ENCODE measurements at places on chromosomes 11 and 22.

DNA sequence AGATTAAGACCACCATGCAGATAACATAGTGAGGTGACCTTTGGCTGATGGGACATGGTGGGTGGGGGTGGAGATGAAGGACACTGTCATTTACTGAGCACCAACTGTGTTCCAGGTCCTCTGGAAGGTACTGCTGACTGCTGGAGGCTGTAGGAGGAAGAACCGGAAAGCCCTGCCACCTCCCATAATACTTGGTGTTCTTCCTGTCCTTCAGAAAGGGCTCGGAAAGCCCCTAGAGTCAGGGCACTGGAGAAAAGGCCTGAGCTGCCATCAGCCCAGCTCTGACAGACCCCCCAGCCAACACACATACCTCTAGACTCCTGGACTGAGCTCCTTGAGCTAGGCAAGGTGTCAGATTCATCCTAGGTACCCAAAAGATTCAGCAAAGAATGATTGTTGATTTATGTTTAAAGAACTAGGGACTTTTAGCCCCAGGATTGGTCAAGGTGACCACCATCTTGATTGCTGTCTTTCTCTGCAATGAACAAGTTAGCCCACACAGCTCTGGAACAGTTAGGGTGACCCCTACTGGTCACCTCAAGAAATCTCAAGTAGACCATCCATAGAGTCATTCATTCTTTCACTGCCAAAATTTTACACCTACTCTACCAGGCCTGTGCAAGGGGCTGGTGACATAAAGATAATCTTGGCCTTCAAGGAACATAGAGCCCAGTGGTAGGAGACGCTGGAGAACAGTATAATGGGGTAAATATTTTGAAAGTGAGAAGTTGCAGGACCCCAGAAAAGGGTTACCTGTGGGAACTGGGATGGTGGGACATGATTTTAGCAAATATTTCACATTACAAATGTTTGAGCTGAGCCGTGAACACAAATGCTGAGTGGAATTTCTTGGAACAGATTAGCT lies 39.4 kb downstream of the IRAG1 start:
- no peak for DNase-seq

- DNase-seq, result no peak
Measured at GRCh38 chr11:66203847-66204246, 64.6 kb upstream of the RAB1B start.

GRCh38 chr11:111283945-111284481 lies 14.3 kb upstream of the POU2AF3 start:
- no peak for DNase-seq

DNA sequence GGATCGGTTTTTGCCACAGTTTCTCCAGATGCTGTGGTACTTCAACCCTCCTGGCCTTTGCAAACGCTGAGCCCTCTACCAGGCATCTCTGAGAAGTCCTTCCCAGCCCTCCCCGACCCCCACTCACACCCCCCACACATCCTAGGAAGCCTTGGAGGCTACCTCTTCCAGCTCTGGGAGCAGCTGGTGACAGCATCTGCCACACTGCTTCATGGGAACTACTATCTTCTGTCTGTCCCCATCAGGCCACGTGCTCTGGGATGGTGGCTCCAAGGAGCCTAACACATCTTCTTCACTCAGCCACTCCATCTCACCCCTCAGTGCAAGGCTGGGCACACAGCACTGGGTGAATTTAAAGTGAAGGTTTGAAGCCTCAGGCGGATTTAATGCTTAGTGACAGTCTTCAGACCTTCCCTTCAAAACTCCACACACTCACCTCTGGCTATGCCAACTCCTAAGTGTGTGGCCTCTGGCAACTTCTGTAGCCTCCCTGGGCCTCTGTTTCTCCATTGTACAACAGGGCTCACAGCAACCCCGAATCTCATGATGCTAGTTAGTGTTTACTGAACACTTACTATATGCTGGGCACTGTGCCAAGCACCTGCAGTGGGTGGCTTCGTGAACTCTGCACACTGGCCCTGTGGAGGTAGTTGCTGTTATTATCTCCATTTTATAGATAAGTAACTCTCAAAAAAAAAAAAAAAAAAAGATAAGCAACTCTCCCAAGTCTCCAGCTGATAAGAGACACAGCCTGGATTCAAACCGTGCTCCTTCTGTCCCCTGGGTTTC lies 7.3 kb upstream of the TP53I11 start:
- DNase-seq, result no peak

DNA sequence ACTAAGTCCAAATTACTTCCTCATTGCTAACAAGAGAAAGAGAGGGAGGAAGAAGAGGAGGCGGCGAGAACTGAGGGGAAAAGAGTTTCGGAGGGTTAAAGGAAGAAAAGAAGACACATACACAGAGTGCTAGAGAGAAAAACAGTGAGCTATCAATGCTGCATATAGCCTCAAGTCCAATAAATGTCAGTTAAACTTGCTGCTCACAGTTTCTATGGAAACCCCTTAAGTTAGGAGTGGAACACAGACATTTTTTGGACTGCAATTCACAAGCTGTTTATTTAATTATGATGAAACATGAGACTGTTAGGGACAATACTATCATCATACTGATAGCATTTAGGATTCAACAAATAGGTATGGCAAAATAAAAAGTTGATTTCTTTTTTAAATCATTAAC lies 1320.4 kb downstream of the LRRC4C start:
- no peak for DNase-seq

GRCh38 chr11:62075438-62075837 lies 48.4 kb upstream of the INCENP start:
- no peak for DNase-seq

GRCh38 chr22:25072406-25072805 lies 119.9 kb downstream of the KIAA1671 start:
- no peak for DNase-seq

- DNase-seq, result no peak
Measured at GRCh38 chr11:22808571-22809197, 20.9 kb downstream of the SVIP start.

- DNase-seq, result no peak
Measured at GRCh38 chr11:742156-742546, 5.1 kb upstream of the TALDO1 start.

- no peak for DNase-seq
Measured at GRCh38 chr11:124941703-124942102, 5.9 kb upstream of the HEPACAM start.

- DNase-seq, result no peak
Measured at GRCh38 chr11:76269661-76270261, 63.5 kb upstream of the WNT11 start.

- DNase-seq, result no peak
Measured at GRCh38 chr11:134452026-134452837, 40.2 kb upstream of the B3GAT1 start.

- no peak for DNase-seq
Measured at GRCh38 chr11:117976445-117976844, 9.7 kb upstream of the IL10RA start.

DNA sequence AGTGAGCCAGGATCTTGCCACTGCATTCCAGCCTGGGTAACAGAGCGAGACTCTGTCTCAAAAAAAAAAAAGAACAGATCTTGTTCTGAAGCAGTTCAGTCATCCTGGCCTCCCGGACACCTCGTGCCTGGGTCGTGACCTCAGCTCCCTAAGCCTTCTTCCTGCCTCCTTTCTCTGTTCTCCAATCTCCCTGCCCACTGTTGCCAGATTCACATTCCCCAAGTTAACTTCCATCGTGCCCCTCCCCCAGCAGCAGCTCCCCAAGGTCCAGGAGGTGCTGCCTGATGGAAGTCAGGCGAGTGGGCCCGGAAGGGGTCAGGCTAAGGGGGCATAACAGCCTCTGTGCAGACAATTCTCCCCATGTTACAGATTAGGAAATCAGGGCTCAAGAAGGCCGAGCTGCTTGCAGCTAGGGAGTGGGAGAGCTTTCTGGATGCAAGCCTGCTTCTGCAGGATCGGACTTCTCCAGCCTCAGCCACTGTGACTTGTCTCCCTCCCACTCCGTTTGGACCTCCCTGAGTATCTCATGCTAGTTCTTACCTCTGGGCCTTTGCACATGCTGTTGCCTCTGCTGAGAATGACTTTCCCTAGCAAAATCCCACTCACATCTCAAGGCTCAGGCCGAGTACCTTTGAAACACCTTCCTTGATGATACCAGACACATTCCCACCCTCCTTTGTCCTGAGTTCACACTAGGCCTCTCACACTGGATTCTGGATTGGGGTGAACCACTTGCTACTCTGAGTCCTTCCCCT lies 14.3 kb upstream of the TMEM184B start:
- no peak for DNase-seq

DNA sequence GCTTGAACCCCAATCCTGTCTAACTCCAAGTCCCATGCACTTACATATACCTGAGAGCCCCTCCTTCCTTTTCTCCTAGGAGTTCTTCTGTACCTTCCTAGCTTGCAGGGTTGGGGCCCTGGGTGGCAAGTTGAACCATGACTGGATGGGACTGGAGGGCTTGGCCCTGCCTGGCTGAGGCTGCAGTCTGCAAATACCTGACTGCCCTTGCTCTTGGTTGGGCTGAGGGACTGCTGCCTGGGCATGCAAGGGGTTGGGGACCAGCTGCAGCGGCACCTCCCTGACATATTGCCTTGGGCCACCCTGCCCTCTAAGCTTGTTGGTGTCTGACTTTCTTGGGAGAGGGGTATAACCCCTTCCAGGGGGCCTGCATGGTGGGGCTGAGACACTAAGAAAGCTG lies 9.8 kb upstream of the SLC39A13 start:
- DNase-seq, result no peak

DNA sequence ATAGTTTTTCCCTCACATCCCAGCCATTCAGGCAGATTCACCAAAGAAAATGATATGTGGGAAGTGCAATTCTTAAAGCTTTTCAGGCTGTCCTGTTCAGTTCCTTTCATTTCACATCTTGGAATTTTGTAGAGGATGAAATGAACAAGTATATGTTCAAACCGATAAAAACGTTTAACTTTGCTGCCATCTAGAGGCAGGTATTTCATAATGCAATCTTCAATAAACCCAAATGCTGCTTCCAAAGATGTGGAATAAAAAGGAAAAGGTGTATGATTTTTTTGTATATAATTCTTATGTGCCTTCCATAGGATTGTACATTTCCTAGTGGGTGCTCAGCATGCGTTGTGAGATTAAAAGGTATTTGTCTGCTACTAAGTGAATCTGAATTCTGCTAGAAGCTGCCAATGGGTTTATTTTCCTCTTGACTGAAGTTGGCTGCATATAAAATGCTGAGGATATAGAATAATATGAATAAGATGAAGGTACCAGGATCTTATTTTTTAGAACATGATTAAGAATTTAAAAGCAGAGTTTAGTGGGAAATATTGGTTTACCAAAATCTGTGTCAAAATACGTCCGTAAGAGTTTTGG lies 199.3 kb downstream of the PGR start:
- peak; percentile 41 for DNase-seq

DNA sequence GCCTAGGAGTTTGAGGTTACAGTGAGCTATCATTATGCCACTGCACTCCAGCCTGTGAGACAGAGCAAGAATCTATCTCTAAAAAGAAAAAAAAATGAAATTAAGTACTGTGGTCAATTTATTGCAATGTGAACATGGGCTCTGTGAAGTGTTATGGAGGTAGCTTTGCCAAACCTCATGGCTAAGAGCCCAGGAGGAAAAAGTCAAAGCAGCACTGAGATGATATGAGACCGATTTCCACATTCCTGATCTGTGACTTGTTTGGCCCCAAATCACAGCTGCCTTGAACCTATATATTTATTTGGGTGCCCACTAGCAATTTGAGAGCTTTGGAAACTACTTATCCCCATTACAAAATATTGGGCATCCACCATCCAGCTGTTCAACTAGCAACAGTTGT lies 29.8 kb upstream of the TMEM135 start:
- DNase-seq, result no peak

GRCh38 chr11:2483426-2483825 lies 38.6 kb downstream of the KCNQ1 start:
- DNase-seq, result no peak

DNA sequence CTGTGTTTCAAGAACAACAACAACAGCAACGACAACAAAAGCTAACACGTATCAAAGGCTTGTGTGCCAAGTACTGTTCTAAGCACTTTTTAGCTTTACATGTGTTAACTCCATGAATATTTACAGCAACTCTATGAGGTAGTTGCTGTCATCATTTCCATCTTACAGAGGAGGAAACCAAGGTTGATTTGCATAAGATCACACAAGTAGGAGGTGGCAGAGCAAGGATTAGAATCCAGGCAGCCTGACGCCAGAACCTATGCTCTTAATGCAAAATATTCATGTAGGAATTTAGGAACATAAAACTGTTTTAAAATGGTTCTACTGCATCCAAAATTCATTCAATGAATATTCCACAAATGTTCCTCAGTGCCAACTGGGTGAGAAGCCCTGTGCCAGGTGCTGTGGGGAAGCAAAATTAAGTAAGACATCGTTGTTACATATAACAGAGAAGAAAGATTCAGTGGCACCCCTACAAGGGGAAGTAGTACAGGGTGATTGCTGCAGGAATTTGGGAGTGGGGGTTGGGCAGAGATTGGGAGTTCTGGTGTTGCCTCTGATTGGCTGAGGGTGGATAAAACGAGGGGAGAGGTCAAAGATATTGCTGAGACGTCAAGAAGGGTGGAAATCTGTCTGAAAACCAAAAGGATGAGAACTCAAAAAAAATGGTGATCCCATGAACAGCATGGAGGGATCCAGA lies 86.1 kb upstream of the ARHGAP20 start:
- DNase-seq, result no peak

- no peak for DNase-seq
Measured at GRCh38 chr22:44391015-44391414, 78.3 kb upstream of the SHISAL1 start.

GRCh38 chr11:97163631-97164191 lies 773.9 kb downstream of the JRKL start:
- DNase-seq, result no peak

DNA sequence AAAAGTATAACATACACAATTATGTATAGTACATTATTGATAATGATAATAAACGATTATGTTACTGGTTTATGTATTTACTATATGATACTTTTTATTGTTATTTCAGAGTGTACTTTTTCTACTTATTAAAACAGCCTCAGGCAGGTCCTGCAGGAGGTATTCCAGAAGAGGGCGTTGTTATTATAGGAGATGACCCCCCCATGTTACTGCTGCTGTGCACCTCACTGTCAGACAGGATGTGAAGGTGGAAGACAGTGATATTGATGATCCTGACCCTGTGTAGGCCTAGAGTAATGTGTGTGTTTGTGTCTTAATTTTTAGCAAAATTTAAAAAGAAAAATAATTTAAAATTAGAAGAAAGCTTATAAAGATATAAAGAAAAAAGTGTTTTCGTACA lies 57.6 kb downstream of the REXO2 start:
- DNase-seq, result no peak

DNA sequence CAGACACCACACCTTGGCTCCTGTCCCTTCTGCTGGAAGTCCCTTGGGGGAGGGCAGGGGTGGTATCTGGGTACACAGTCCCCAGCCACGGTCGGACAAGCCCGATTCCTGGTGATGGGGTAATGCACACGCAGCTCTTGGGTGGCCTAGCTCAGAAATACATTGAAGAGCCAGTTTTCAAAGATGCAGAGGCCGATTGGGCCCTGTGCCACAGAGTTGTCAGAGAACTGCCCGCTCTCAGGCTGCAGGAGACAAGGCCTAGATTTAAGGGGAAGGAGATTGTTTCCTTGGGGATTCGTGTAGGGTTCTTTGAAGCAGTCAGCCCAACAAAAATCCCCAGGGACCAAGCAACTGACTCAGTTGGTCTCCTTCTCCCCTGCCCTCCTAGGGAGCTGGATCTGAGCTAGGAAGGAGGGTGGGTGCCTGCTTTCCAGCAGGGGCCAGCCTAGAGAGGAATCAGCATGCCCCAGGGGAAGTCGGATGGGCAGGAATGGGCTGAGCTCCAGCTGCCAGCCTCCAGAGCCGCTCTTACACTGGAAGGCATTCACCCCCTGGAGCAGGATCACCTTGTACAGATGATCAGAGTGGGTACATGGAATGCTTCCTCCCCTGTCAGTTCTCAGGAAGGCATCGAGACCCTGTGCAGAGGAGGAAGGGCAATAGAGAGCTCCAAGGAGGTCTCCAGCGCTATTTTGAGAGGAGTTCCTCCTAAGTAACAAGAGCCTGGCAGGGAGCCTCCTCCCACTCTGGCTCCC lies 3.3 kb upstream of the SCN4B start:
- no peak for DNase-seq

Measured in Caki2 (cell line).